ENCODE measurements at places on chromosomes 11 and 22.

GRCh38 chr11:80365076-80365725 is 924.4 kb upstream of the TENM4 start:
- no peak for DNase-seq

- peak; percentile 39 for DNase-seq
Measured at GRCh38 chr22:50074551-50075530, 10.4 kb downstream of the MLC1 start.

GRCh38 chr22:30856741-30857502 is 111.7 kb downstream of the MORC2 start:
- DNase-seq = no peak

GRCh38 chr22:46737105-46737975 is 712 bp downstream of the CERK start:
- DNase-seq = no peak

DNA sequence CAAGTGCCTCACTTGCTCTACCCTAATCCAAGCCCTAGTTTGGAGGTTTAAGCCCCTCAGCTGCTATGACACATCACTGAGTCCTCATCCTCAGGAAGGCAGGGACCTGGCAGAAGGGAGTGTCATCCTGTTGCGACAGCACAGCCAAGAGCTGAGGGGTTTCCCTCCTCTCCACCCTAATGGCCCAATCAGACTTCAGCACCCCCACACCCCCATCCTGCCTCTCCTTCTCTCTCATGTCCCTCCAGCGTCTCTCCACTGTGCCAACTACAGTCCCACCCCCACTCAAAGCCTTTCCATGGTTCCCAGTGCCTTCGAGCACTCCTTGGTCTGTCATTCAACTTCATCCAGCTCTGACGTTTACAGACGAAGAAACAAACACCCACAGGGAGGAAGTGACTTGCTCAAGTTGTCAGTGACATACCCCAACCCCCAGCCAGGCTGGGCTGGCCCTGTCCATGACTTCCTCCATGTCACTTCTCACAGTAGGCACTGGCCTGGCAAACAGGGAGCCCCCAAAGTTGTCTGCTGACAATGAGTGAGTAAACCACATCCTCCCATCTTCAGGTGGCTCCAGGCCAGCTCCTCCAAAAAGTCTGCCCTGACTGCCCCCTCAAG is 15.6 kb downstream of the ARAP1 start:
- no peak for DNase-seq

GRCh38 chr11:31761636-31762035 is 49.5 kb downstream of the PAX6 start:
- DNase-seq = no peak

DNA sequence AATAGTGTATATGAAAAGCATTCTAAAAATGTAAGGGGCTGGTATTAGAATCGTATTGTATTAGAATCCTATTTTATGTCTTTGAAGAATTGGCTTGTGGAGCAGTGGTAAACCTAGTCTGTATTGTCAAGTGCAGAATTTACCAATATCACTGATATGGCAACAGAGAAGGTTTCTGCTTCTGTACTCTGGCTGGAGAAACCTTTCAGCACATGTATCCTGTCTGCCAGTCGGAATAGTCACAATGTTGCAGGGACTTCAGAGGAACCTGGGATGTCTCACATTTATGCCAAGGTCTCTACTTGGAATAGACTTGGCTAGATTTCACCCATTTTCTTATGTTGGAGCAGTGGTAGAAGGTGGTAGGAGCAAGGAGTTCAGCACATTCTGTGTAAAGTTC is 4.4 kb downstream of the MTMR3 start:
- DNase-seq = no peak

GRCh38 chr11:128874427-128874826 is 7.3 kb upstream of the KCNJ1 start:
- DNase-seq = no peak

GRCh38 chr22:26239581-26239980 is 70.3 kb downstream of the SEZ6L start:
- no peak for DNase-seq

DNA sequence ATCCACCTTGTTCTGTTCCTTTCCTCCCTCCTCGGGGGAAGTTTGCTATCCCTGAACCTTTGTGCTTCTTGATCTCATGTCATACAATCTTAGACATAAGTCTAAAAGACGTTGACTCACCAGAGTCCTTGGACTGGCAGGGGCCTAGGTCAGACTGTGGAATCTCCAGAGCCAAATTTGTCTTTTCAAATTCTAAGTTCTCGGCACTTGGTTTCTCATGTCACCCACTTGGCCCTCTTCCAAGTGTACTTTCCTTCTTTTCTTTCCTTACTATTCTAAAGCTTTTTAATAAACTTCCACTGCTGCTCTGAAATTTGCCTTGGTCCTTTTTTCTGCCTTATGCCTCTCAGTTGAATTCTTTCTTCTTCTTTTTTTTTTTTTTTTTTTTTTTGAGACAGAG is 30.1 kb upstream of the SMPD1 start:
- no peak for DNase-seq

DNA sequence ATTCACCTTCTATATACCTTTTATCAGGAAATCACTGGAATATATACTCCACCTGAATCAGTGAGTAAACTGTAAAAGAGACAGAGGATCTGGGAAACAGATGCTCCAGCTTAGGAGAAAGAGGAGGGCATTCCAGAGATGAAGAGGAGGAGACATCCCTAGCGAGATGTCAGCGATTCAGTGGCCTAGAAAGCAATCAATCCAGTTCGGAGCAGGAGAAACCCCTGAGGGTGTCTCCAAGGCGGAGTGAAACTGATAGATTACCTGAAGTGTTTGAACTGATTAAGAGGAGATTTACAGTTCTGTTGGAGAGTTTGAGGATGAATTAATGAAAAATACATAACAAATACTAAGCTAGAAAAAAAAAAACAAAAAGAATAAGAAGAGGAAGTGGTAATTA is 24.5 kb upstream of the TNRC6B start:
- DNase-seq = no peak

DNA sequence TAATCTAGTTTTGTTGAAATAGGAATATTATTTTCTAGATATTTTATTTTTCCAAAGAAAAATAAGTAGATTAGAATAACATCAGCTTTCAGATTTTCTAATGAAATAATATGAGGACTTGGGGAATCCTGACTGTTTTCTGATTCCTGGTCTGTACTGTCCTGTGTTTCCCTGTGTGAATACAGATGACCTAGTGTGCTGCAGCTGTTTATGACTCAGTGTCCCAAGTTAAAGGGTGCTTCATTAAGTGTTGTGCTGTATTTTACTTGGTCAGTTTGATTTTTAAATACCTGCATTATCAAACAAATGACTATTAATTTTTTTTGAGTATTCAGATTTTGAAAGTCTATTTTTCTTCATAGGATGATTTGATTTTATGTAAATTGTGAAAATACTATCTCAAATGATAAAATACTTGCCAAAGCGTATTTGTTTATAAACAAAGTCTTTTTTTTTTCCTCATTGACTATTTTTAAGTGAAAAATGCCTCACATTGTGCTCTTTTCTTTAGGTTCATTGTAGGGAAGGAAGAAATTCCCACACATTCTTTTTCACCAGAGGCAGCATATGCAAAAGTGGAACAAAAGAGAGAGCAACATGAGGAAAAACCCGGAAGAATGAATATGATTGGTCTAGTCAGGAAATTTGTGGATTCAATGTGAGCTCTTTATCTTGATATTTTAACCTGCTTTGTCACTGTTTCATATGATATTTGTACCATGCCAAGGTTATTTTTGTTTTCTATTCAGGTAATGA is 264.2 kb downstream of the TMEM135 start:
- DNase-seq = no peak

GRCh38 chr11:127939000-127939399 is 648.4 kb downstream of the ETS1 start:
- no peak for DNase-seq

DNA sequence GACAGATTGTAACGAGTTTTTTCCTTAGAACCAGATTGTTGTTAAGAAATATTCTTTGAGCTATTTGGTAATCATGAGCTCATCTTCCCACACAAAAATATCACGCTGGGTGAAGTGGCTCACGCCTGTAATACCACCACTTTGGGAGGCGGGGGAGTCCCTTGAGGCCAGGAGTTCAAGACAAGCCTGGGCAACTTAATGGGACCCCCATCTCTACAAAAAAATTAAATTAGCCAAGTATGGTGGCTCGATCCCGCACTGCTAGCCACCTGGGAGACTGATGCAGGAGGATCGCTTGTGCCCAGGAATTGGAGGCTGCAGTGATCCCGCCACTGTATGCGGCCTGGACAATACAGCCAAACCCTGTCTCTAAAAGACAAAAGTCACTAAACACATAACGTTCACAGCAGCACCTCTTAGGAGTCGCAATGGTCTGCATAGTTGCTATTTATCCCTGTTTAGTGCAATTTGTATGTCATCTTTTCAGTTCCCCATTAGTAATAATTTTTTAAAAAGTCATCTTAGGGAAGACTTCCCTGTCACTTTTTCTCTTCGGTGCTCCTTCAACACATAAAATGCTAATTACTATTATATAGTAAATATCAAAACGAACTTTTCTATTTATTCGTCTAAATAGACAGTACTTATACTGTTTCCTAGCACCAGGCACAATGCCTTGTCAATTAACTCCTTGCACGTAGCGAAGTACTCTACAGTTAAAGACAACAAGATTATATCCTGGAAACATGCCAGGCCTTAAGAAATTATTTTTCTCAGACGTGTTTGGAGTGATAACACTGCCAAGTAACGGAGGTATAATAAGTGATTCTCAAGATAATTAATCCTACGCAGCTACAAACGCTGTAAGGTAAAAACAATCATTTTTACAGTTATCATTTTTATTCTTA is 1.1 kb downstream of the ST13 start:
- peak; percentile 23 for DNase-seq

- no peak for DNase-seq
Measured at GRCh38 chr11:18022419-18022818, 9.6 kb upstream of the SERGEF start.

- DNase-seq = no peak
Measured at GRCh38 chr22:46625113-46625842, 5.1 kb downstream of the GRAMD4 start.

DNA sequence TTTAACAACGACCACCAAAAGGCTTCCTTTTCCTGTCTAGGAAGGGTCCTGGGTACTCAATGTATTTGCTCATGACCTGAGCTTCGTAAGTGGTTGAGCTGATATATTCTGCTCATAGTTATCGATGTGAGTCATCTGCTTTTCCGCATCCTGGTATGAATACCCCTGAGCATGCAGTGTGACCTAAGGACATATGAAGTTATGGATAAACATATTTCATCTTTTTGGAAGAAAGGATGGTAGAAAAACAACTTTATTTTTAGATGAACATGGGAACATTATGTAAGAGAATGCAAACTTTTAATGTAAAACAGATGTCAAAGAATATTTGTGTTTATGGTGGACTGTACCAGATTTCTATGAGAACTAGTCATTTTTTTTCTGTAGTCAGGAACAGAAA is 28.4 kb downstream of the TRPC6 start:
- no peak for DNase-seq

- DNase-seq = no peak
Measured at GRCh38 chr22:28406246-28406645, 273.4 kb downstream of the TTC28 start.

- no peak for DNase-seq
Measured at GRCh38 chr22:20185750-20186149, 34.9 kb upstream of the CCDC188 start.

GRCh38 chr11:121328967-121329679 is 36.6 kb downstream of the SC5D start:
- DNase-seq = no peak

GRCh38 chr11:35618497-35619115 is 346 bp downstream of the FJX1 start:
- no peak for DNase-seq

DNA sequence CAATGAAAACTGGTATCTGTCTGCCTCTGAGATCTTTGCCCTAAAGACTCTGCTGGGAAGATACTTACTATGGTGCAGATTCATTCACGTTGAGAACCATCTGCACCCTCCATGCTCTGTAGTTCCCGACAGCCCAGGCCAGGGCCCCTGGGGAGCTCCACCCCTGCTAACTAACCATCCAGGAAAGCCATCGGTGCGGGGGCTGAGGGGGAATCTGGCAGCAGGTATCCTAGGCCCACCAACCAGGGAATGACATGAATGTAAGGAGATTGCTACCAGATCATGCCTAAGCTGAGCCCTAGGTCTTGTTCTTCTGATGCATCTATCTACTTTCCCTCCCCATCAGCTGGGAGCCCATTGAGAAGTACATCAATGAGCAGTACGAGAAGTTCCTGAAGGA is 11.3 kb upstream of the WBP2NL start:
- DNase-seq = no peak

DNA sequence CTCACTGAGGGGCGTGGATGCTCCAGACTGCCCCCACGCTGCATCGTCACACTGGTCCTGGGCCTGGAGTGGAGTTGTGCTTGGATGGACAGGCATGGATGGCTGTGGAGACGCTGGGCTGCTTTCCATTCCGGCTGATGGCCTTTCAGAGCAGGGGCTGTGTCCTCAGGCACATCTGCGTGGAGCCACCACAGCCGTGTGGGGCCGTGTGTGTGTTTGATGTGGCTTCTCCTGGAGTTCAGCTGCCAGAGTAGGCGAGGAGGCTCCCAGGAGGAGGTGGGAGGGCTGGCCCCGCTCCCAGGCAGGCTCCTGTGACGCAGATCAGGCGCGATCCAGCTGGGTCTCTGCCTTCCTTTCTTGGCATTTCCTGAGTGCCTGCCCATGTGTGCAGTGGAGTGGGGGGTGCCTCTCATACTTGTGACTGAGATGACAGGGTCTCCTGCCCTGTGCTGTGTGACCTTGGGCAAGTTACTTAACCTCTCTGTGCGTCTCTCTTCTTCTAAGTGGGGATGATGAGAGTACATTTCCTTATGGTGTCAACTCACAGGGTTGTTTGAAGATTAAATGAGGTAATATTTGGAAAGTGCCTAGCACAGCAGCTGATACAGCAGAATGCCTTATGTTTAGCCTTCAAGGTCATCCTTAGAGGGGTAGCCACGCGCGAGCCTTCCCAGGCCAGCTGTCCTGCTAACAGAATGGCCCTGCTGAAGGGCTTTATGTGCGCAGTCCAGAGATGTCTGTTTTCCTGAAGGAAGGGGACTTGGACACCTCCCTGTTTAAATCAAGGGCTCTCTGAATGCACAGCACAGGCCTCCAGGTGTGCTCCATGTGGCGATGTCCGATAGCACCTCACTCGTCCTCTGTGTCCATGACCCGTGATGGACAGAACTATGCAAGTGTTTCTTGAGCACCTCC is 33.5 kb downstream of the GLB1L2 start:
- DNase-seq = no peak
